ENCODE measurements at places on chromosomes 12 and 14.

DNA sequence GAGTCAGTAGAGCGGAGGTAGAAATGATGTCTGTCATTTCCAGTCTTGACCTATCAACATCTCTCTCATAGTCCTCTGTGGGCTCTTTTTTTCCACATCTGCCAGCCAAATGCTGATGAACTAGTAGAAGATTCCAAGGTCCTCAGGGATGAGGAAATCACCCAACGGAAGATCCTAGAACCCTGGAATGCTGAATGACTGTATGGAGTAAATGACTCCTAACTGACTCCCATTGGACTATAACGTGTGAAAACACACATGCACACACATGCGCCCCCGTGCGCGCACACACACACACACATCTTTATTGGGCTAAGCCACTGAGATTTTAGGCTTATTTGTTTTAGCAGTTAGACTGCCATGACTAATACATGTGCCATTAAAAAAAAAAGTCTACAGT, 159.2 kb downstream of the MYRFL start:
- no peak for DNase-seq

- DNase-seq, result no peak
These were observed 261.7 kb downstream of the ERC1 start for GRCh38 chr12:1252758-1253157.

DNA sequence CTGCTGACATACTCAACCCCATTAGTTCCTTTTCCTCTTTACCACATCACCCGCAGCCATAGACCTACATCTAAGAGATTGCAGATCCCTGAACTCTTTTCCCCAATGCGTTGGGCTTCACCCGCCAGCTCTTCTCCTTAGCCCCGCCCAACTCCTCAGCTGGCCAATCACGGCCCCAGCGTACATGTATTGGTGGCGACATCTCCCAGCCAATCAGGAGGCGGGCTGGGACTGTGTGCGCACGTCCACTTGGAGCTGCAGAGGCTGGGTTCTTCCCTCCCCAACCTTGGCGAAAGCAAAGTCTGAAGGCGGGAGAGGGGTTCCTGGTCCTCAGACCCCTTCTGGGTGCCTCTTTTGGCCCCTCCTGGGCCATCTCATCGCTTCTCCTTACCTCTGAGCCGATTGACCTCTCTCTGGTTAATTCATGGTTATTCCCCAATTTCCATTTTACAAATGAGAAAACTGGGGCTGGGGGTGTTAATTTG, 11.0 kb downstream of the PDE1B start:
- no peak for DNase-seq

- no peak for DNase-seq
These were observed 23.3 kb downstream of the RTRAF start for GRCh38 chr14:52012635-52013034.

DNA sequence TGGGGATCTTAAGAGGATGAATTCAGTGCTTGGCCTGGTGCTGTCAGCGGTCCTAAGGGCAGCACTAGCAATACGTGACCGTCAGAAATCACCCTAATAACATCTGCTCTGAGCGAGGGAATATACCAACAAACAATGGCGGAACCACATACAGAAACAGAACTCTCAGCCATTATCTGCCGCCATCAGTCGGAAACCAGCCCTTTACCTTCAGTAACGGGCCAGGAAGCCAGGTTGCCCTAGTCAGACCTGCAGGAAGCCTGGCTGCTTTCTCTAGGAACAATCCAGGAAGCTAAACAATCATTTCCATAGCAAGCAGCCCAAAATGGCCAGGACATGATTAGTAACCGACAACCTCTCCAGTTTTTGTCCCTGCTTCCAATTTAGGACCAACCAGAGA, 5.6 kb downstream of the CDCA4 start:
- no peak for DNase-seq

GRCh38 chr12:50005175-50005574, 20.1 kb downstream of the RACGAP1 start:
- no peak for DNase-seq

- DNase-seq, result no peak
These were observed 238.8 kb downstream of the PAWR start for GRCh38 chr12:79451978-79452377.

DNA sequence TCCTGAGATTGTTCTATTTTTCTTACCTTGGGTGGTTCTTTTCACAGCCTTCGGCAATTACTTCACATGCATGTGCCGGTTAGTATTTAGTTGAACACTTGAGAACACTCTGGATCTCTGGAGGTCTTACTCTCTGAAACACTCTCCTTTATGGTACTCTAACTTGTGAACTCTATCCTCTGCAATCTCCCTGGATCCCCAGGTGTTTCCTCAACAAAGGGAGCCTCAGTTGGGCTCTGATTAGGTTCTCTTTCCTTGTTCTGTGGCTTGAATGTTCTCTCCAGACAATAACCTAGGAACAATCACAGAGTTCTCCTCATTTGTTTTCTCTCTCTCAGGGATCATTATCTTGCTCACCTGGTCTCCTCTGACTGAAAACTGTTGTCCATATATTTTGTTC, 40.5 kb upstream of the ABCD2 start:
- no peak for DNase-seq

GRCh38 chr12:100794441-100795173, at the start of gene ANO4:
TSS of gene ANO4 (plus strand) at chr12:100794776. CDS start at chr12:100901786, 107,010 bp downstream.
- DNase-seq, result peak; percentile 50

GRCh38 chr12:89901906-89902642, 193.4 kb upstream of the ATP2B1 start:
- DNase-seq, result no peak

GRCh38 chr12:50689437-50689836, 74.5 kb upstream of the ATF1 start:
- DNase-seq, result no peak

GRCh38 chr14:61535032-61535431, 160.3 kb upstream of the HIF1A start:
- no peak for DNase-seq

DNA sequence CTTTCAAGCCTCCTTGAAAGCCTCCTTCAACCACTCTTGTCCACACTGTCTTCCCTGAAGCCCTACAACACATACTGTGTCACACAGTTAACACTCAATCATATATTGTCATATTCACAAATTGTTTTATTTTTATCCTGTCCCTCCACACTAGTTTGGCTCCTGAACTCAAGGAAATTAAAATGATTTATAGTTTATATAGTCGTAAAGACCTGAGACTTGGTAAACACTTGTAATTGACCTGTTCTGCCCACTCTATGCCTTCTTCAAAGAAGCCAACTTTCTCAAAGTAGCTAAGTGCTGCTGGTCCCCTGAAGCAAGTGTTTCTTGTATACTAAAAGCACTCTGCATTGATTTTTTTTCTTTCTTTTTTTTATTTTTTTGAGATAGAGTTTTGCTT, 15.6 kb upstream of the NEK9 start:
- DNase-seq, result no peak

DNA sequence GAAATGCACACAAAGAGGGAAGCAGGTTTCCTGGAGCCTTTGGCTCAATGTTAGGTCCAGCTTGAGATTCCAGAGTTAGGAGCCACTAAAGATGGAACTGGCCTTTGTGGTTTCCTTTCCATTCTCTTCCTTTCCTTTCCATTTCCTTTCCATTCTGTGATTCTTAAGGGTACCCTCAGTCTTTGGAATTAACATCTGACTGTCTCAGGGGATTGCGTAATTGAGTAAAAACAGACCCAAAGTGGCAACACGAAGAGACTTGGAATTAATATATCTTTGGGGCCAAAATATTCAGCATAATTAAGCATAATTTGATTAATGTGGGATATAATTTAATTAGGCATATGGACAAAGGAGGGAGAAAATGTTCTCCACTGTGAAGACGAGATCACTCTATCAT, 205.6 kb downstream of the CRADD start:
- no peak for DNase-seq

All from NT2/D1 (cell line).